ENCODE measurements at places on chromosomes 7 and 10. TPM values are rescaled to one million over a fixed set of nuclear protein-coding genes. Genes with fewer than 3 reads are reported as not detected.

GRCh38 chr7:1638215-1638661 lies 31.8 kb upstream of the ELFN1 start:
- no peak for DNase-seq
- H3K27ac ChIP-seq, result no peak overlapping the region
- no peak overlapping the region for H3K4me3 ChIP-seq
- H3K4me1 ChIP-seq, result no peaks in the 10 kb centered on the region
- no peaks in the 10 kb centered on the region for H3K27me3 ChIP-seq

- no peaks in the 10 kb centered on the region for H3K27me3 ChIP-seq
- H3K27ac ChIP-seq, result no peak overlapping the region
- H3K36me3 ChIP-seq, result no peaks in the 10 kb centered on the region
- no peaks in the 10 kb centered on the region for H3K4me1 ChIP-seq
- no peak for DNase-seq
Observed at GRCh38 chr7:146090023-146090645, 26.5 kb upstream of the CNTNAP2 start.

- H3K4me1 ChIP-seq, result no peaks in the 10 kb centered on the region
- no peaks in the 10 kb centered on the region for H3K27me3 ChIP-seq
- no peak overlapping the region for H3K4me3 ChIP-seq
- H3K27ac ChIP-seq, result no peak overlapping the region
Observed at GRCh38 chr10:12332572-12333379, 16.6 kb upstream of the CAMK1D start.

GRCh38 chr10:34732926-34733325 lies 82.2 kb downstream of the PARD3 start:
- H3K36me3 ChIP-seq, result no peaks in the 10 kb centered on the region
- no peaks in the 10 kb centered on the region for H3K4me1 ChIP-seq

Gene AKR1D1
- 1.3 TPM for total RNA-seq

Gene PNLIPRP3
- total RNA-seq, result not detected

Gene CCL26
- total RNA-seq, result not detected

Gene ADK
- 61.8 TPM for total RNA-seq

Gene CLEC2L
- 0.79 TPM for total RNA-seq

Data from testis (tissue), 5 donors.